Non-pigmented ciliary epithelial cell (primary cell): ENCODE measurements at places on chromosomes 5 and 9.

DNA sequence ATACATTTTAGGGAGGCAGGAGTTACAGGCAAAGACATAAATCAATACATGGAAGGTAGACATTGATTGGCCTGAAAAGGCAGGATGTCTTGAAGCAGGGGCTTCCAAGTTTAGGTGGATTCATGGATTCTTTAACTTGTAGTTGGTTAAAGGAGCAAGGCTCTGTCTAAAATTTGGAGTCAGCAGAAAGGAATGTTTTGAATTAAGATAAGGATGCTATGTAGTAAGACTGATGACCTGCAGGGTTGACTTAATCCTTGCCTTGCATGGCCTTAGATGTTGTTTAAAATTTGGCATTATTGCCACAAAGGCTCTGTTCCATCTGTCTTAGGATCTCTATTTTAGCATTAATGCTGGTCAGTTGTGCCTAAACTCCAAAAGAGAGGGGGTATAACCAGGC lies 171.3 kb downstream of the C5orf15 start:
- DNase-seq = peak; percentile 8

DNA sequence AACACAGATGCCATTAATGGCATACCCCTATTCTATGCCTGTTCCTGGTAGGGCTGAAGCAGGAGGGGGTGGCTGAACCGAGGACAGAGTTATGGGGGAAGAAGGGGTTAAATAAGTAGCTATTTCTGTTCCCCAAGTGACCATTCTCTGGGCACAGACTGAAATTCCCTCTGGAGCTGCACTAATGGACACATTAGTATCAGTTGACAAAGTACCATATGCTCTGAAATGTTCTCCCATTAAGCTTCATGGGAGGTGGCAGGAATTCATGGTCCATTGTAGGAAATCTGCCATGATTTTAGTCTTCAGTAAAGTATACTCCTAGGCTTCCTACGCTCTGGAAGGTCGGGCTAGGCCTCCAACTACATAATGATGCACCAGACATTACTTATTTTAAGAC lies 10.5 kb upstream of the FRMPD1 start:
- DNase-seq = no peak

- DNase-seq = no peak
Measured at GRCh38 chr5:168328814-168329213, 37.4 kb downstream of the WWC1 start.

DNA sequence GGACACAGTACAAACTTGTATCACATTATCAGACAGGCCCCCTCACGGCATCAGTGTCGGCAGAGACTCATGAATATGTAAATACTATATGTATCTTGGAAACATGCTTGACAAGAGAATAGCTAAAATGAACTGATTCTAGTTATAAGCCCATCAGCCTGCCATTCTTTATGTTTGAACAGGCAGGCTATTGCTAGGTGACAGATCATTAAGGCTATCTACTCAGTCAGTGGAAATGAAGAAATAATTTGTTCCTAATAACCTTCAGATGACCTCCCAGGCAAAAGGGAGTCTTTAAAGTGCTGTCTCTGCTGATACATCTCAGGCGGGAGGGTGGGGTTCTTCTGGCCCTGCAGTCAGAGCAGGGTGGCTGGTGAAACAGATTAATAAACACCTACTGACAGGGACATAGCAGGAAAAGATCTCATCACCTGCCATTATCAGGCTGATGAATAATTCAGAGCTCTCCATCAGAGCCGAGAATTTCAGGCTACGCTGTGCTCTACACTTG lies 394.2 kb downstream of the RASEF start:
- DNase-seq = no peak

DNA sequence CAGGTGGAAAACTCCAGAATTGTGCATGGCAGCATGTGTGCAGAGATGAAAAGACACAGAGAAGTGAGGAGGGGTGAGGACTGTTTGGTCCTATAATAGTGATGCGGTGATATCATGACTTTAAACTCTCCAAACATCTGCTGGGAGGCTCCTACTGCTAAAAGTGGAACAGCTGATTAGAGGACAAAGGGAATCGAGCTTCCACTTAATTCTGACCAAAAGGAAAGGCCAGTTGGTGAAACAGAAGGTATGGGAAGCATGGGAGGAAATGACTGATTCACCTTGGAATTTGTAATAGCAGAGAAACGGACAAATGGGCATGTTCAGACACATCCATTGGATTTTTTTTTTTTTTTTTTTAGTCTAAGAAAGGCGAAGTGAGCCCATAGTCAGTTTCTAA lies 67.5 kb upstream of the MAMDC2 start:
- peak; percentile 92 for DNase-seq

DNA sequence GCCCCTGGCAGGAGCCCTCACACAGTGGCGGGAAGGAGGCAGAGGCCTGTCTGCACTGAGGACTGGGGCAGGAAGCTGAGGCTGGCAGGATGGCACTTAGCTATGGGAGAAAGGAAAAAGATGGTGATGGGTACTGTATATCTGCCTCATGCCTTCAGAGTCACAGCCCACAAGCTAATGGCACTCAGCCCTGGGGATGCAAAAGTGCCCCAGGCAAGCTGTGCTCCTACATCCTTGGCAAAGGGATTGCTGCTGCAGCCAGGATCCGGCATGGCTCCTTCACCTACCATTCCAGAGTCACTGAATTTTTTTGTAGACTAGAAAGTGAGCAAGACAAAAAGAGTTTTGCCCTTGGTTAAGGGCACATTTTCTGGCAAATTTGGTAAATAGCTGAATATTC lies 8.7 kb downstream of the ACSL6 start:
- no peak for DNase-seq

DNA sequence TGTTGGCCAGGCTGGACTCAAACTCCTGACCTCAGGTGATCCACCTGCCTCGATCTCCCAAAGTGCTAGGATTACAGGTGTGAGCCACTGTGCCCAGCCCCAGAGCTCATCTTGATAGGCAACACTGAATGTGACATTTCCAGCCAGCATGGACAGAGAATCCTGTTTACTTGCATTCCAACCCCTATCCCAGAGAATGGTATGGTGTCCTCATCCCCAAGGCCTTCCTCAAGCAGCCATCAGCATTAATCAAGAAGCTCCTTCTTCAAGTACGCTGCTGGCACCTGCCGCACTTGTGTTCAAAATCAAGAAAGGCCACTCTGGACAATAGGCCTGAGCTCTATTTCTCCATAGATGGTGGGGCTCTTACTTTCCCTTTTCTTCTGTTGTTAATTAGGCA lies 40.2 kb downstream of the STARD4 start:
- DNase-seq = no peak

GRCh38 chr5:172165465-172165864 lies 22.6 kb downstream of the STK10 start:
- DNase-seq = no peak

GRCh38 chr5:55232985-55233928 lies at the start of gene CCNO:
Gene CCNO (minus strand): TSS chr5:55233608. CDS start chr5:55233523, 85 bp downstream.
- DNase-seq = peak; percentile 35

GRCh38 chr5:29051509-29051908 lies 2013.1 kb upstream of the CDH9 start:
- DNase-seq = no peak

- DNase-seq = no peak
Measured at GRCh38 chr5:38935437-38935836, 89.6 kb downstream of the OSMR start.

DNA sequence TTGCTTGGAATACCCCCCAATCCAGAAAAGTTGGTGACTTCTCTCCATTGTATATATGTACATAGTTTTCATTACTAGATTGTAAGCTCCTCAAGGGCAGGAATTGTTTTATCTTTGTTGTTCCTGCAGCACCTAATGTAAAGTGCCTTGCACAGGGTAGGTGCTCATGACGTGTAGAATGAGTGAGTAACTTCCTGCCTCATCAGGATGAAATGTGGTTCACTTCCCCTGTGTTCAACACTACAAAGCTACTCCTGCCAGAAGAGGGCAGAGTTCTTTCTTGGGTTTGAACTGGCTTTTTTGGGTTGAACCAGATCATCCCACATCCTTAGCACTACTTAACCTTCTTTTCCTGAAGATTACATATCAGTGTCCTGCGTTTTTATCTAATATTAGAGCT lies 23.9 kb downstream of the GTF3C4 start:
- DNase-seq = no peak

DNA sequence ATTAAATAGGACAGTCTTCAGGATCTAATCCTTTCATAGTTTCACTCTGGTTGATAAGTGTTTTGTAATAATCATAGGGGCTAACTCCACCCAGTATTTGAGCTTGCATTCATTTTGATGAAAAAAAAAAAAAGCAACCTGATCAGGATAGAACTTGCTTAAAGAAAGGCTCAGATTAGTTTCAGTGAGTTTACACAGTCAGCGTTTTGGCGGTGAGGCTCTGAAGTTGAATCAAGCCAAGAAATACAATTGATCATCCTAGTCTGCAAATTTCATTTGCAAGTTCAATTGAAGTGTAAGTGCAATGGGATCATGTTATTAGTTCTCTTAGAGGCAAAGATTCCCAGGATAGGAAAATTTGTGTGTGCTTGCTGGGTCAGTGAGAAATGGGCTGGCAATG lies 159.7 kb upstream of the ELL2 start:
- DNase-seq = no peak

DNA sequence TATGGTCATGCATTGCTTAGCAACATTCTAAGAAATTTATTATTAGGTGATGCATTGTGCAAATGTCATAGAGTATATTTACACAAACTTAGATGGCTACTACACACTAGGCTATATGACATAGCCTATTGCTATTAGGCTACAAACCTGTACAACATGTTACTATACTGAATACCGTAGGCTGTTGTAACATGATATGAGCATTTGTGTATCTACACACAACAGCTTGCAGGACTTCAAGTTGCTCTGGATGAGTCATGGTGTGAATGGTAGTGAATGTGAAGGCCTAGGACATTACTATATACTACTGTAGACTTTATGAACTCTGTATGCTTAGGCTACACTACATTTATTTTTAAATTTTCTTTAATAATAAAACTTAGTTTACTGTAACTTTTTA lies 107.2 kb upstream of the MAMDC2 start:
- DNase-seq = peak; percentile 63

DNA sequence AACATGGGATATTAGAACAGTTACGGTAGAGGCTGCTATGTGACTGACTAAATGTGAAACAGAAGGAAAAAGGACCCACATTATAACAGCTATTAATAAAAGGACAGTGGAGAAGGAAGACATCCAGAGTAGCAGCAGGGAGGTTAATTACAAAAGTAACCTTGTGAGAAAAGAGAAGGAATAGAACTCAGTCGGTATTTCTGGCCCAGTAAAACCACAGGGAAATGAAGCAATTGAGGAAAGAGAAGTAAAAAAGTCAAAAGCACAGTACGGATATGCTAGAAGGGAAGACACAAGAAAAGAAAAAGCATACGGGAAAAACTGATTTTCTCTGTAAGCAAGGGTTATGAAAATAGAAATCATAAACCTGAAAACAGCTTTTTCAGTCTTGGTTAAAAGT lies 164.7 kb downstream of the RFX3 start:
- DNase-seq = no peak
